CD4-positive, alpha-beta T cell treated with Interferon gamma for 1 hour (primary cell): ENCODE measurements at places on chromosomes 2 and 18.

DNA sequence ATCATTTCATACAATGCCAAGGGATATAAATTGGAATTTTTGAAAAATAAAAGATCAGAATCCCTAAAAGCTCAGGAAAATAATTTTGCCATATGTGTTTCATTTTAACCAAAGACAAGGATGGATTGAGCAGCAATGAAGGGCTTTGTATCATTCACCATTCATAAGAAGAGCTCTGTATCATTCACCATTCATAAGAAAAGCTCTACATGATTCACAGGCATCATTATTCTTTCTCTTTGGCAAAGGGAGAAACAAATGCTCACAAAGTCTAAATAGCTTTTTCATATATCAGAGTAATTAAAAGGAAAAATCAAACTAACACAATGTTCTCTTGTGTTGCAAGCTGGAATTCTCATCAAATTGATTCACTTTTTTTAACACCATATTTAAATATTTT lies 169.1 kb upstream of the MC4R start:
- DNase-seq, result no peak

DNA sequence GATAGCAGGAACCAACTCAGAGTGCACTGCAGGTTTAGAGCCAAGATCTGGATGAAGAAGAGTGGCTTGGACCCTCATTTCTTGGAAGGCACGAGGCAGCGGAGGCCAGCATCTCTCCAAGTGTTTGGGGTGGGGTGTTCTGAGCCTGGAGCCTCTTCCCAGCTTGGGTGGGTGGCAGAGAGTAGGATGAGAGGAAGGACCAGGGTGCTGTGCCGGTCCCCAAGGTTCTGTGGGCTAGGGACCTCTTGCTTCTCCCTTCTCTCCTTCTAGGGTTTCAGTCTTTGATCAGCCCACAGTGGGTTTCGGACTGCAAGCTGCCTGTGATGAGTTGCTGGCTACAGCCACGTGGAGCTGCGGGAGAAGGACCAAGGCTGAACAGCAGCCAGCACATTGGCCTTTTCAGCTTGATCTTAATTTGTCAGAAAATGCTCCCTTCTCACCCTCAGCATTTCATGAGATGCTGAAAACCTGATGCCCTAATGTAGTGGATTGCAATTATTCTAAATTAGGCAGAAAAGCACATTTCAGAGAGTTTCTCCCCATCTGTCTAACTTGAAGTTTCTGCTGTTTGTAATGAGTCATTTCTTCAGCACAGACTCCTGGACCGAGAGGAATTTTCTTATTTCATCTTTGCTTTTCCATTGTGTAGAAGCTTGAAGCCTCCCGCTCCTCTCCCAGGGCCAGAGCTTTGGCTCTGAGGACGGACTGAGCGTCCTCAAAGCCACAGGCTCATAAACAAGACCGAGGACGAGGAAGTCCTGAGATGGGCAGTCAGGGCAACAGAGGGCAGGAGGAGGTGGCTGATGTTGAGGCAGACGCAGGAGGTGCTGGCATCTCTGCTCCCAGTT lies 99.1 kb upstream of the HDAC4 start:
- DNase-seq, result peak; percentile 11

DNA sequence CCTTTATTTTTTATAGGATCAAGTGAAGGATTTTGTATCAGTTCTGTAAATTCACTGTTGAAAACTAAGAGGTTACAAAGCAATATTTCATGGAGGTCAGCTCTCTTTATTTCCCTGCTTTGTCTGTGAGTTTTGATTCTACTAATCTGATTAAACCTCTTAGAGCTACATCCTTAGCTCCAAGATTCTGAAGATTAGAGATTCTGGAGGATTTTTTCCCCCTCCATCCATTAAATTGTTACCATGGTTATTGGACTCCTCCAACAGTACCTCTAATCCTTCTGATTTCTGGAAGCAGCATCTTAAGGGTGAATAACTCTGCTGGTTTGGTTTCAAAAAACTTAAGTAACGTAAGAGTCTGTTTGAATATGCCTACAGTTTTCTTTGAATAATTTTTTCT lies 110.0 kb downstream of the TANC1 start:
- no peak for DNase-seq

DNA sequence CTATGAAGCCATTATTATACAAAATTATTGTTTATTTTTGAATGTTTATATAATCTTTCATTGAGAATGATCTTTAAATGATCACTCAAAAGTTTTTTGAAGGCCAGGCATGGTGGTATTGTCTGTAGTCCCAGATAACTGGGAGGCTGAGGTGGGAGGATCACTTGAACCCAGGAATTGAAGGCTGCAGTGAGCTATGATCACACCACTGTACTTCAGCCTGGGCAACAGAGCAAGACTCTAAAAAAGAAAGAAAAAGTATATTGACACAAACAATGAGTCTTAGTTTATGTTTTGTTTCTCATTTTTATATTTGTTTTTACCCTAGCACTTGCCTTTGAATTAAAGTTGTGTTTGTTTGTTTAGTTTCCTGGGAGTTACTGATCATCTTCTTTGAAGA lies 2.3 kb downstream of the TWSG1 start:
- no peak for DNase-seq

- no peak for DNase-seq
Measured at GRCh38 chr2:232892843-232893242, 22.8 kb downstream of the SNORC start.

DNA sequence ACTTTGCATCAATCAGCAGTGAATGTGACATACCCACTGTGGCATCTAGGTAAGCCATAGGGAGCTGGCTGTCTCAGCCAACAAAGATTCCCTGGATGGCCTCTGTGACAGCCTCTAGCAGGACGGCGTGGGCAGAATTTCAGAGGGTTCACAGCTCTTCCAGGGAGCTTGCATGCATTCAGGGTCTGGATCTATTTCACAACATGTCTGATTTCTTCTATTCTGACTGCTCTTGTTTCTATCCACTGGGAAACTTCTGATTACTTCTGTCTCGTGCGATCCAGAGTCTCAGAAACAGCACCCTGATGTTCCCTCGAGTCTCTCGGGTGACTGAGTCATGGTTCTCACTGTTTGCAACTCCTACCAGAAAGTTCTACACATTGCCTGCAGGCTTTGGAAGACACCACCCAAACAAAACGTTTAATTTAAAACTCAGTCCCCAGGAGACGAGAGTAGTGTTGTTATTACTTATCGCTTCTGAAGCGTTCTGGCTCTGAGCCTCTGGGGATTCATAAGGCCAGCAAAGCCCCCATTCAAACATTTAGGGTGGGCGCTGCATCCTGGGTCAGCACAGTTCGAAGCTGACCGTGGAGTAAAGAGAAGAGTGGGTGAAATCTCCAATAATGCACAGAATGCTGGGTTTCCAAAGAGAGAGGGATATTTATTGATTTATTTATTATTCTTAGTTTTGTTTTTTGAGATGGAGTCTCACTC lies 41.9 kb upstream of the ODC1 start:
- DNase-seq, result no peak

GRCh38 chr2:191646163-191646902 lies 31.6 kb upstream of the NABP1 start:
- no peak for DNase-seq

GRCh38 chr18:76167410-76167809 lies 327.6 kb downstream of the ZNF516 start:
- DNase-seq, result no peak

- no peak for DNase-seq
Measured at GRCh38 chr18:23101861-23102432, 33.3 kb upstream of the CABLES1 start.

- no peak for DNase-seq
Measured at GRCh38 chr2:200081236-200081635, 125.9 kb downstream of the MAIP1 start.

DNA sequence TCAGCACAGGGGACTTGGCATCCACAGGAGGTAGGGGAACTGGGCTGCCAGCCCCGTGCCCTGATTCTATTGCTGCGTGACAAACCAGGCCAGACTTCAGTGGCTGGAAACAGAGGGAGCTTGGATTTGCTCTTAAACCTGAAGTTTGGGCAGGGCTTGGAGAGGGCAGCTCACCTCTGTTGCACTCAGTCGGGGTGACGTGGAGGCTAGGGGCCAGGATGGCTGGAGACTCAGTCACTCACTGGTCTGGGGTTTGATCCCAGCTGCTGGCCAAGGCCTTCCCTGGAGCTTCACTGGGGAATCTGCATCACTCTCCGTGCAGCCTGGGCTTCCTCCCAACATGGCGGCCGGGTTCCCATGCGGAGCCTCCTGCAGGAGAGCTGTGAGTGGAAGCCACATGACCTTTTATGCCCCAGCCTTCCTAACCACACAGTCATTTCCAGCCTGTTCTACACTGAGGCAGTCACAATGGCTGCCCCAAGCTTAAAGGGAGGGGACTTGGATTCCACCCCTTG lies 175.2 kb upstream of the HDAC4 start:
- DNase-seq, result no peak

DNA sequence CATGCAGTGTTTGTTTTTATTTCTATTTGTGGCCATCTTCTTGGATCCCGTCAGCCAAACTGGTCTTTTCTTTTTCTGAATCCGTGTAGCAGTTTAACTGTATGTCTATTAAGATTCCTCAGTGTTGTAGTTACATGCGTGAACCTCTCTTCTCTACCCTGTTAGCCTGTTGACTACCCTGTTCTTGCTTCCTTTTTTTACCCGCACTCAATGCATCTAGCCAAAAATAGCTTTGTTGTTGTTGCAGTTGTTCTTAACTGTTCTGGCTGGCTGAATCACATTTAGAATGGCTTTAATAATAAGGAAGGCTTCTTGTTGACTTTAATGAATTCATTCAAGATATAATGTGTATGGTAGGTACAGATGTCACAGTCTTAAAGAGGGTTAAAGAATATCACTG lies 137.1 kb downstream of the LCLAT1 start:
- no peak for DNase-seq
